ENCODE measurements at places on chromosomes 5 and 9.

GRCh38 chr5:123705741-123706140 is 193.8 kb downstream of the CSNK1G3 start:
- DNase-seq, result no peak

- DNase-seq, result no peak
These were observed 48.6 kb downstream of the UGCG start for GRCh38 chr9:111945216-111945615.

DNA sequence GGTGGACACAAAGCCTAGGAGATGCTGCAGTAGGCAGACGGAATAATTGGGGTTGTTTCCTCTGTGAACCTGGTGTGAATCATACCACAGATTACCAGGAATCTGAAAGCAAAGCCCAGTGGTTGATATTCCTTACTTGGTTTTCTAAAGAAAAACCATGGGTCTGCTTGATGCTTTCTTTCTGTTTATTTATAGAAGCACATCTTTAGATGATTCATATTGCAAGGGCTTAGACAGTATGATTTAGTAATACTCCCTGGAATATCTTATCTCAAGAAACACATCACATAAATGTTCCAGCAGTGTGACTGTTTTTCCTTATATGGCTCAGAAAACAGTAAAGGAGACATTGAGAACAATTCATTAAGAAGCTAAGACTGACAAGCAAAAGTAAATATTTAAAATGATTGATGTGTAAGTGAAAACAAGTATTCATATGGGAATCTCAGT is 623.3 kb downstream of the RAB3C start:
- no peak for DNase-seq

- DNase-seq, result no peak
These were observed 46.4 kb upstream of the APC start for GRCh38 chr5:112691339-112691680.

- no peak for DNase-seq
These were observed 25.7 kb downstream of the SLC1A1 start for GRCh38 chr9:4515958-4516375.

GRCh38 chr9:72145733-72146505 is 3.3 kb upstream of the GDA start:
- no peak for DNase-seq

Data from stimulated activated CD4-positive, alpha-beta T cell treated with anti-CD3 and anti-CD28 coated beads, Interleukin-1b, Interleukin-23, amount 100 ng/mL, for 1 hour (primary cell).